ENCODE measurements at places on chromosomes 13 and 19. TPM values are rescaled to one million over a fixed set of nuclear protein-coding genes. Genes with fewer than 3 reads are reported as not detected.

The IL27RA gene
- 6.9 TPM for polyA plus RNA-seq

The POU4F1 gene
- 0.07 TPM for polyA plus RNA-seq

The GZMM gene
- polyA plus RNA-seq, result not detected

The DACT3 gene
- polyA plus RNA-seq, result 23.4 TPM

The PSG3 gene
- not detected for polyA plus RNA-seq

The CIC gene
- polyA plus RNA-seq, result 39.2 TPM

The IFI30 gene
- polyA plus RNA-seq, result 12.0 TPM

The CBY2 gene
- 0.57 TPM for polyA plus RNA-seq

The KBTBD6 gene
- 19.6 TPM for polyA plus RNA-seq

The C1QTNF9B gene
- polyA plus RNA-seq, result 0.33 TPM

The ZIK1 gene
- 21.1 TPM for polyA plus RNA-seq

The ZNF540 gene
- polyA plus RNA-seq, result 5.1 TPM

The FUT1 gene
- 3.0 TPM for polyA plus RNA-seq

The BCL3 gene
- 4.8 TPM for polyA plus RNA-seq

The AKAP8L gene
- 96.4 TPM for polyA plus RNA-seq

The CGB1 gene
- polyA plus RNA-seq, result not detected

The SLITRK5 gene
- polyA plus RNA-seq, result 1.9 TPM

The SIGLEC12 gene
- polyA plus RNA-seq, result not detected
